ENCODE measurements at places on chromosomes 5 and 9.

DNA sequence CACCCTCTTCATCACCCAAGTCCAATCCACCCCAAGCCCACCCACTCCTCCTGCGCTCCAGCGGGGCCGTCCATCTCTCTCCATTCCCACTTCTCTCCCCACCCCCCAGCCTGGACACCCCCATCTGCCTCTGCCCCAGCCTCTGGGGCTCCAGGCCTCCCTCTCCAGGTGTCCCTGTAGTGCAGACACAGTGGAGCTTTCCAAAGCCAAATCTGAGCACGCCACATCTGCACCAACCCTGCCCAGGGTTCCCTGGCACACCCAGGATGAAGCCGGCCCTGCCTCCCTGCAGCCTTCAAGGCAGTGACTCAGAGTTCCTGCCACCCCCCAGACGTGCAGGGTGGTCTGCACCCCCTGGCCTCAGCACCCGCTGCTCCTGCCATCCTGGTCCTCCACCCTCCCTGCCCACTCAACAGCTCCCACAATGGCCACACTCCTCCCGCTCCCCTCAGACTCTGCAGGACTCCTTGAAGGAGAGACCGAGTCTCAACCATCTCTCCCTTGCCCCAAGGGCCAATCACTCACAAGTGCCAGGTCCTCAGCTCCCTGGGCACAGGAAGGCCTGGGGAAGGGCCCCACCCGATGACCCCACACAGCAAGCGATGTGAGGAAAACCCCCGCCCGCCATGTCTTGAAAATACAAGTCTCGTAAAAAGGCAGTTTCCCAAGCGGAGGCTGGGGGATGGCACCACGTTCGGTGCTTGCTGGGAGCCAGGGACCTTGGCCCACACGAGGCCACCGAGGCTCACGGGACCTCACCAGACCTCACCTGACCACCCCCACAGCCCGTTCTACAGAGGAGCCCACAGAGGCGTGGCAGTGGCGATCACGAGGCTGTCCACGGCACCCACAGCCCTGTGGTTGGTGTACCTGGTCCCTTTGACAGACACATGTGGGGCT is 22.2 kb downstream of the VAV2 start:
- DNase-seq: no peak

- DNase-seq: no peak
Observed at GRCh38 chr5:79048437-79048836, 21.0 kb downstream of the DMGDH start.

GRCh38 chr9:6973762-6974161 is 216.0 kb downstream of the KDM4C start:
- no peak for DNase-seq

- DNase-seq: no peak
Observed at GRCh38 chr5:148967783-148968182, 95.1 kb downstream of the SH3TC2 start.

GRCh38 chr5:72523960-72524582 is 16.9 kb upstream of the ZNF366 start:
- DNase-seq: no peak

GRCh38 chr5:53819482-53819881 is 259.0 kb downstream of the NDUFS4 start:
- DNase-seq: no peak

DNA sequence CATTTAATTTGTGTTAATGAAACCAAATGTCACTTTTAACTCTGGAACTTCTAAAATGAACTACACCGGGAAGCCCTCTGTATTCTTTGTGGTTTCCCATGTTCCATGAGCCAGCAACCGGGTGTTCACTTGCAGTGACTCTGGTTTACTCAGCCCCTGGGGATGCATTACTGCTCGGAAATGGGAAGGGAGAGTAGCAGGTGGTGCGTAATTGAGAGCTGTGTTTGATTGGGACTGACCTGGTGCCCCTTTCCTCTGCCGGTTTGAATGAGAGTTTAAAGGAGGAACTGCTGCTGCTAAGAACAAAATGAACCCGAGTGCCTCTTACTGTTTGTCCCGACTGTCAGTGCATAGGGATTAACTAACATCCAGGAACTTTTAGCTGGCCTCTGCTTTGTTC is 100.1 kb upstream of the DHFR start:
- DNase-seq: no peak

DNA sequence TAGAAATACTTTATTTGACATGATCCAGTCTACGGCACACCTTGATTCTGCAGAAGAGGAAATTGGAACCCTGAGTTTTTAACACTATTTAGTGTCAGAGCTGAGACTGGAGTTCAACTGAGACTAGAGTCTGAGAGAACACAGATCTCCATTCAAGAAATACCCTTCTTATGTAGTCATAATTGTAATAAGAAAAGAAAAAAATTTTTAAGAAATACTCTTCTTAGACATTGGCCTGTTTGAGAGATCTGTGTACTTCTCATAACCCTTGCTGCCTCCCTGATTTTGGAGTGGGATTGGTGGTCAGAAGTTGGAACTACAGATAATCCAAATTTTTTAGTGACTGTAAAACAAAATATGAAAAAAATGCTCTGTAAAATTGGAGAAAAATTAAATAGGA is 253.4 kb downstream of the ARRDC3 start:
- DNase-seq: no peak

DNA sequence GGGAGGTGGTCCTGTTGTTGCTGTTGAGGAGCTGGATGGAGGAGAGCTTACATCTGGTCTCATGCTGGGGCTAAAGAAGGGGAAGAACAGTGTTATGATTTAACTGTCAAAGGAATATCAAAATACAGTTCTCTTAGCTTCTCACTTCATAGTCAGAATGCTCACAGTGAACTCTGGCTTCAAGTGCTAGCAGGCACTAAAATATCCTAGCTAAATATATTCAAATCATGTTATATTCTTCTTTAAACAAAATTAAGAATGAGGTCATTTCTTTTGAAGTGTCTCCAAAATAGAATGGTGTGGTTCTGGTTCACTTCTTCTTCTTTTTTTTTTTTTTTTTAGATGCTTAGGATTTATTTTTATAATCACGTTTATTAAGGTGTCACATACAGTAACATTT is 89.4 kb downstream of the NR3C1 start:
- no peak for DNase-seq

DNA sequence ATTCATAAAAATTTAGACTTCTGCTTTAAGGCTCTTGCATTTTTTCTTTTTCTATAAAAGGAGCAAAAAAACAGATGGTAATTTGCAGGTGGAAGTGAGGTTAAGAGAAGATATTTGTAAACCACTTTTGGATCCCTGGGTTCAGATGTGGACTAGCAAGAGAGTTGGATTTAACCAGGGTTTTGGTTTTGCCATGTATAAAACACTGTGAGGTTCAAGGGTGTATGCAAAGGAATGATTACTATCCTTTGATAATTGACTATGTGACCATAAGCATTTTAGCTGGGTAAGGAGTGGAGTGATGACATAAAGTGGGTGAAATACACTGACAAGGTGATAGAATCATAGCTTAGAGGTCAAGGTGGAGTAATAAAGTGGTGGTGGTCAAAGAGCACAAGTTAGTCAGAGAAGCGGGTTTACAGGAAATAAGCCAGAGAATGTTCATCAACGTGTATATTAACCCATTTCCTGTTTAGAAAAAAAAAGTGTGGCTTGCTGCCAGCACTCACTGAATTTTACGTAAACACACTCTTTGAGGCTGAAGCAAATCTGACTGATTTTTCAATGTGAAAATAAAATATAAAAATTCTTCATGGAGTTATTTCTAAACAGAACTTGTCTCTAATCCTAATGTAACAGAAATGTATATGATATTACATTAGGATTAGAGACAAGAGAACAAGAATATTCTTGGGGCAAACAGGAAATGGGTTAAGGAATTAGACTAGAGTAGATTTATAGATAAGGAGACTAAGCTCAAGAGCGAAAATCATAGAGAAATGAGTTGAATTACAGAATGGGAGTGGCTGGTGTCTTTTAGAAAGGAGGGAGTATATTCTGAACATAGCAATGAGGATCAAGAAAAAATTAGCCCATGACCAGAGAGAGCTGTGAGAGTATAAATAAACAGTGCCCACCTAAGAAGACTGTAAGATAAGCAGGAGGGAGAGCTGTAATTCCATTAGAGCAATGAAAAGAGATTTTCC is 74.5 kb downstream of the CDKN2A start:
- DNase-seq: no peak

- DNase-seq: no peak
Observed at GRCh38 chr5:163460562-163461171, at the start of gene HMMR. HMMR (plus strand) TSS chr5:163460632; CDS start chr5:163460693, 61 bp downstream.

- peak; percentile 87 for DNase-seq
Observed at GRCh38 chr5:139787568-139788293, 7.9 kb upstream of the PSD2 start.

GRCh38 chr5:902129-902916 is 9.6 kb downstream of the TRIP13 start:
- DNase-seq: no peak

DNA sequence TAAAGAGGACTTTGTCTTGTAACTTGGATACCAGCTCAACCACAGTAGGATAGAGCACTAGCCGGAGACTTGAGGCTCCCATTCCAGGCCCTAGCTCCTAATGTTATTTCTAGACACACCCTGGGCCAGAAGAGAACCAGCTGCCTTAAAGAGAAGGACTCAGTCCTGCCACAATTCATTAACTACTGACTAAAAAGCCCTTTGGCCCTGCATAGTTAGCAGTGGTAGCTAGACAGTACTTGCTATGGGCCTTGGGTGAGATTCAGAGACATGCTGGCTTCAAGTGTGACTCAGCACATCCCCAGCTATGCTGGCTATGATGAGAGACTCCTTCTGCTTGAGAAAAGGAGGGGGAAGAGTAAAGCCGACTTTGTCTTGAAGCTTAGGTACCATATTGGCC is 47.3 kb downstream of the TMEM167A start:
- no peak for DNase-seq

DNA sequence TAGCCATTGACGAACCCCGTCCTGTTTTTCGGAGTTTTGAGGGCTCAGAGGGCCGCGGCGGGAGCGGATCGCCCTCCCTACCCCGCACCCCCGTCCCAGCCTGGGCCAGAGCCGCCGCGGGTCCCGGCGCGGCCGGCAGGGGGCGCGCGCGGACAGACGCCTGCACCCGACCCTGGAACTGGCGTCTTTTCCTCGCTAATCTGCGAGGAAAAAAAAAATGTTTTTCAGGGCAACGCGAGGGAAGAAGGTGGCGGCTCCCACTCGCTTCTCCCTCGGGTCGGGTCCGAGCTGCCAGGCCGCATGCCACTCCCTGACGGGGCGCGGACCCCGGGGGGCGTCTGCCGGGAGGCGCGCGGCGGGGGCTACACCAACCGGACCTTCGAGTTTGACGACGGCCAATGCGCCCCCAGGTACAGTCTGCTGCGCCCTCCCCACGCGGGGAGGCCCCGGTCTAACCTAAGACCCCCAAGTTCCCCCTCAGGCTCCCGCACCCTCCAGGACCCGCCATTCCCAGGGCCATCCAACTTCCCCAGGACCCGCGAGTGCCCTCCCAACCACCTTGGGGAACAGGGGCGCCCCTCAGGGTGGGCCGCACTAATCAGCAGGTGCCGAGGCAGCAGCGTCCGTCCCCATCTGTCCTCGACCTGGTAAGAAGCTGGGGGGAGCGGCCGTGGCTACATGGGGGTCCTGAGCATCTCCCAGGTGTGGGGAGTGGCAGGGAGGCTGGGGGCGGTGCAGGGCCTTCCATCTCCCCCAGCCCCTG is at the start of gene KCNT1:
Gene KCNT1, plus strand, starts transcription at position 227 of the 763 bp plus-strand sequence. Its CDS starts 74 bp downstream, at position 301.
- DNase-seq: peak; percentile 39

DNA sequence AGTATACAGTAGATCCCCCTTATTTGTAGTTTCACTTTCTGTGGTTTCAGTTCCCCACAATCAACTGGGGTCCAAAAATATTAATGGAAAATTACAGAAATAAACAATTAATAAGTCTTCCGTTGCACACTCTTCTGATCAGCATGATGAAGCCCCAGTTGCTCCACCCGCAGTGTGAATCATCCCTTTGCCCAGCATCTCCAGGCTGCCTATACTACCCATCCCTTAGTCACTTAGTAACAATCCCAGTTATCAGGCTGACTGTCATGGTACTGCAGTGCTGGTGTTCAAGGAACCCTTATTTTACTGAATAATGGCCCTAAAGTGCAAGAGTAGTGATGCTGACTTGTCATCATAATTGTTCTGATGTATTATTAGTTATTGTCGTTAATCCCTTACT is 28.9 kb downstream of the SHC3 start:
- no peak for DNase-seq

DNA sequence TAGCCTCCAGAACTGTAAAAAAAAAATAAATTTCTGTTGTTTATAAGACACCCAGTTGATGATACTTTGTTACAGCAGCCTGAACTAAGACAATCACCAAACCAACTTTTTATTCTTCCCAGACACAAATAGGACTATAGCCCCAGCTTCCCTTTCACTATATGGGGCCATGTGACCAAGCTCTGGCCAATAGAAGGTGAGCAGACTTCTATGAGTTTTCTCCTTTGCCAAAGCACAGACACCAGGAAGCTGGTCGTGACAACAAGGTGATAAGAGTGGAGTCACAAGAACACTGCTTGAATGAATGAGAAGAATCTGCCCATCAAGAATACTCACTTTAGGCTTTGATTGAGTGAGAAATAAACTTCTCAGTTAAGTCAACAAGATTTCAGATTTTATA is 217.7 kb downstream of the DEPDC1B start:
- no peak for DNase-seq

DNA sequence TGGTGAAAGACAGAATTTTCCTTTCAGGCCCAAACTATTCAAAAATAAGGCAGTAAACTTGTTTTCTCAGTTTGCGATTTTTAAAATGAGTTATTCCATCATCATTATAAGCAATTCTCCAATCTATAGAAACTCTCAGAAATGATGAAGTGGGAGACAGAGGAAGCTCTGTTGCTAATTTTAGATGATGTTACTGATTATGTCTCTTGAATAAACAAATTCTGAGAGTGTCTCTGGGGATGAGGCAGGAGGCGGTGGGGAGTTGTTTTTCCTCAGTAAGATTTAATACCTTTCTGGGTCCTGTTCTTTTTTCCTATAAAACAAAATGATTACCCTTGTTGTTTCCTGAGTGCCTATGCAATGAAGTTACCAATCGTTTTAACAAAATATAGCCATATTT is 43.9 kb upstream of the TEX48 start:
- DNase-seq: no peak

GRCh38 chr9:37788332-37788731 is 3.5 kb upstream of the EXOSC3 start:
- no peak for DNase-seq
